ENCODE measurements at places on chromosomes 7 and 10. TPM values are rescaled to one million over a fixed set of nuclear protein-coding genes. Genes with fewer than 3 reads are reported as not detected.

The PHF14 gene
- 36.0 TPM for total RNA-seq

- peaks cover 21% of the 10 kb centered on the region for H3K4me1 ChIP-seq
- peaks cover 14% of the 10 kb centered on the region for H3K27me3 ChIP-seq
- no peaks in the 10 kb centered on the region for H3K36me3 ChIP-seq
- no peak overlapping the region for H3K27ac ChIP-seq
Observed at GRCh38 chr10:30781670-30782121, 152.1 kb upstream of the LYZL2 start.

The CPVL gene
- 0.33 TPM for total RNA-seq

The ABCB4 gene
- 0.07 TPM for total RNA-seq

The TSPAN12 gene
- total RNA-seq = not detected

The PRR15 gene
- total RNA-seq = not detected

The NXPH1 gene
- total RNA-seq = not detected

GRCh38 chr7:20241911-20242261 is 24.7 kb upstream of the MACC1 start:
- peaks cover 25% of the 10 kb centered on the region for H3K4me1 ChIP-seq
- no peak overlapping the region for H3K27ac ChIP-seq
- H3K36me3 ChIP-seq = no peaks in the 10 kb centered on the region
- H3K27me3 ChIP-seq = peaks cover under 1% of the 10 kb centered on the region
- no peak for DNase-seq
- no peak overlapping the region for H3K4me3 ChIP-seq

GRCh38 chr10:95133997-95134396 is 60.0 kb upstream of the ACSM6 start:
- DNase-seq = no peak
- H3K4me1 ChIP-seq = no peaks in the 10 kb centered on the region
- no peaks in the 10 kb centered on the region for H3K36me3 ChIP-seq

DNA sequence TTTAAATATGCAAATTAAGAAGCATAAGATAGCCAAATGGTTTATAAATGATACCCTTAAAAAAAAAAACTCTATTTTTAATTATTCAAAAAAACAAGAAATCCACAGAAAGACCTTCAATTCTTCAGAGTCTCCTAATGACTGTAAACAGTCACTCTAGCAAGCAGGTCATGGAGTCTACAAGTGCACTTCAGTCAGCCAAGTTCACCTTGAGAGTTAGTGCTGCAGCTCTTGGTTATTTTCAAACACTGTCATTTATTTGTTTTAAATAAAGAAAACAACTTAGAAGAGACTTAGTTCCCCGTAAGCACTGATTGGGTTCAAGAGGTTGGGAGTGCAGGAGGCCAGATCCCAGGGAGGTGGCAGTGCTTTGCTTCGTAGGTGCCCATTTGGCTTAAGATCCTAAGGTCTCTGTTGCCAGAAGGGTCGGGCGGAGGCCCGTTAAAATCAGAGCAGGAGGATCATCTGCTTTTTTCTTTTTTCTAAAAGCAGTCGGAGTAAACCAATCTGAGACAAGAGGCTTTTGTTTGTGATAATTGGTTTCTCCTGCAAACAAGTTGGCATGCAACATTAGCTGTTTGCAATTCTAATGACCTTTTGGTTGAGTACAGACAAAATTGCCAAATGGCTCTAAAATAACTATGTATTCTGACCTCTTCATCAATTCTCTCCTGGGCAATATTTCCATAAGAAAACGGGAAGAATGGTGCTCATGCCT is 86.4 kb upstream of the ELMO1 start:
- no peak for DNase-seq
- H3K27me3 ChIP-seq = peaks cover 17% of the 10 kb centered on the region
- no peak overlapping the region for H3K27ac ChIP-seq
- H3K4me1 ChIP-seq = no peaks in the 10 kb centered on the region
- H3K36me3 ChIP-seq = no peaks in the 10 kb centered on the region

DNA sequence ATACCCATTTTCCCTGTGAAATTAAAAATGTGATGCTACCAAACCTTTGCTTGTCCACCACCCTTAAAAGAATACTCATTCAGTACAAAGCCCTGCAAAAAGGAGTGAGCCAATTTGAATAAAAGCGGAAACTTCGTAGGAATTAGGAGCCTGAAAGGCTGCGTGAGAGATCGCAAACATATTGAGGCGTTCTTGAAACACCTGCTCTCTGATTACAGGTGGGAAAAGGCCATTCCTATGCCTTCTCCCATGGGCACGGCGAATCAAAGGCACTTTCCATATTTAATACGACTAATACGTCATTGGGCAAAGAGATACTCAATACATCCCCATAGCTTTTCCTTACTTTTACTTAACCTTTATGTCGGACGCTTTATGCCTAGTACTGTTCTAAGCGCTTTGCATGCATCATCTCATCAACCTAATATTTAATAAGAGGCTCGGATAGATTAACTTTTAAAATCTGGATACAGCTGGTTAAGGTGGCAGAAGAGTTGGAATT is 30.9 kb upstream of the KMT2E start:
- no peaks in the 10 kb centered on the region for H3K27me3 ChIP-seq
- H3K36me3 ChIP-seq = peaks cover 10% of the 10 kb centered on the region
- peaks cover 68% of the 10 kb centered on the region for H3K4me1 ChIP-seq
- DNase-seq = no peak

The TMEM236 gene
- 0.06 TPM for total RNA-seq

- H3K4me3 ChIP-seq = no peak overlapping the region
- H3K27me3 ChIP-seq = peaks cover 17% of the 10 kb centered on the region
- no peak for DNase-seq
Observed at GRCh38 chr10:523925-524324, 165.5 kb downstream of the DIP2C start.

DNA sequence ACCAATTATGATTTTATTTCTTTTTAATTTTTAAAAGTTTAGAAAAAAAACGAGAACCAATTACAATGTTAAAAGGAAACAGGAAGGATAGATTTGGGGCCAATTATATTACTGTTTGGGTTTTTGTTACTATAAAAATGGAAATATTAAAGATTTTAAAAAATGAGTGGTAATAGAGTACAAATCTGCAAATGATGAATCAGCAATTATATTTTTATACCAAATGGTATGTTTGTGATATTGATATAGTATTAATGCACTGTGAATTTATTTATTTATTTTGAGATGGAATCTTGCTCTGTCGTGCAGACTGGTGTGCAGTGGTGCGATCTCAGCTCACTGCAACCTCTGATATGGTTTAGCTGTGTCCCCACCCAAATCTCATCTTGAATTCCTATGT is 11.5 kb upstream of the GARIN1A start:
- DNase-seq = no peak
- H3K36me3 ChIP-seq = peaks cover 21% of the 10 kb centered on the region
- H3K4me1 ChIP-seq = no peaks in the 10 kb centered on the region

The PURB gene
- total RNA-seq = 33.4 TPM

GRCh38 chr10:62473241-62473640 is 99.1 kb downstream of the ZNF365 start:
- H3K4me1 ChIP-seq = no peaks in the 10 kb centered on the region
- H3K4me3 ChIP-seq = no peak overlapping the region
- no peak overlapping the region for H3K27ac ChIP-seq
- no peak for DNase-seq
- H3K36me3 ChIP-seq = no peaks in the 10 kb centered on the region

DNA sequence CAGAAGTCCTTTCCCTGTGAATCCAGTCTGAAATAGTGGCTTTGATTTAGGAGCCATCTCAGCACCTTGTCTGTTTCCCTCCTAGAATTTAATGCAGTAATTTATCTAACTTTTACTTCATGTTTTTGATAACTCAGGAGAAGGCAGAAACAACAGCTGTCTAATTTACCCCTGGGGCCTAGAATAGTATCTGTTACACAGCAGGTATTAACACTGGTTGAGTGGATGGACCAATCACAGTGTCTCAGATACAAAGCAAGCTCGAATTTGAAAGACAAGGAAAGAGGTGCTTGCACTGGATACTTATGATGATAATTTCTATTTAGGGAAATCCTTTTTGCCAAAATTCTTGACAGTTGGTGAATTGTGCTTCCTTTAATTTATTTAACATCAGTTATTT is 23.4 kb downstream of the CHRM2 start:
- H3K27me3 ChIP-seq = no peaks in the 10 kb centered on the region
- no peak overlapping the region for H3K27ac ChIP-seq

GRCh38 chr10:104309980-104310978 is 28.0 kb downstream of the ITPRIP start:
- DNase-seq = no peak
- peaks cover 29% of the 10 kb centered on the region for H3K36me3 ChIP-seq
- H3K27ac ChIP-seq = no peak overlapping the region
- peaks cover 31% of the 10 kb centered on the region for H3K4me1 ChIP-seq

The ICA1 gene
- 3.4 TPM for total RNA-seq

GRCh38 chr10:87930934-87931835 is 67.8 kb downstream of the PTEN start:
- H3K4me1 ChIP-seq = peaks cover 27% of the 10 kb centered on the region
- H3K36me3 ChIP-seq = peaks cover 50% of the 10 kb centered on the region
- H3K27me3 ChIP-seq = no peaks in the 10 kb centered on the region
- no peak for DNase-seq

The MSMB gene
- not detected for total RNA-seq

The JAKMIP3 gene
- 0.38 TPM for total RNA-seq

DNA sequence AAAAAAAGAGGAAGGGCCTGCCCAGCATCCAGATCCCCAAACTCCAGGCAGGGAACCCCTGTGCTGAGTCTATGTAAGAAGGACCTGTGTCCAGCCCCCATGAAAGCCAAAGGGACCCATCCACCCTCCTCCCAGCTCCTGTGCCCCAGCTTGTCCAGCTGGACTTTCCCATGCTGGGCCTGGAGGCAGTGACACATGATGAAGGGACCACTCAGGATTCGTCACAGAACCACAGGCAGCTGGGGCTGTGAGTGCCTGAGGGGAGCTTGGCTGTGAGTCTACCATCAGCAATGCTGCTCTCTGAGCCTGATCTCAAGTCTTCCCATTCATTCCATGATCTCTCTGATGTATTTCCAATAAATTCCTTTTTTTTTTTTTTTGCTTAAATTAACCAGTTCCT is 36.2 kb upstream of the MNX1 start:
- no peak for DNase-seq
- no peaks in the 10 kb centered on the region for H3K4me1 ChIP-seq
- no peak overlapping the region for H3K4me3 ChIP-seq
- H3K27me3 ChIP-seq = peaks cover 4% of the 10 kb centered on the region
- no peak overlapping the region for H3K27ac ChIP-seq
- H3K36me3 ChIP-seq = no peaks in the 10 kb centered on the region

The RNF32 gene
- total RNA-seq = 2.9 TPM

- no peak for DNase-seq
- no peak overlapping the region for H3K27ac ChIP-seq
- no peak overlapping the region for H3K4me3 ChIP-seq
Observed at GRCh38 chr7:74202841-74203556, 6.8 kb upstream of the LAT2 start.

GRCh38 chr7:55517191-55517633 is 55.1 kb downstream of the VOPP1 start:
- H3K36me3 ChIP-seq = peaks cover 16% of the 10 kb centered on the region
- H3K4me1 ChIP-seq = peaks cover 28% of the 10 kb centered on the region
- H3K27me3 ChIP-seq = no peaks in the 10 kb centered on the region
- peak; percentile 76 for DNase-seq

DNA sequence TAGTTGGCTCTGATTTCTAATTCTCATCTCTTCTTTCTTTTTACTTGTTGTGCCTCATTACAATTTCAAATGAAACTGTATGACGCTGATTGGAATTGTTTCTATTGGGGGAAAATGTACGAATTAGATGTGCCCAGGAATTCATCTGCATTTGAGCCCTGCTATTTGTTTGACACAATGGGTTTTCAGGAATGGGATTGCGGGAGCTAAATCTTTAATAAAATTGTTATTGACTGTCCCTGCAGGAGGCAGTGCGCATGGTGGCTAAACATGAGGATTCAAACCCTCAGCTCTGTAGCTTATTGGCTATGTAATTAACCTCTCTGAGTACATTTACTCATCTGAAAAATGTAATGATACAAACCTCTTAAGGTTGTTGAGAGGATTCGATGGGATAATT is 181.6 kb downstream of the NXPH1 start:
- no peaks in the 10 kb centered on the region for H3K27me3 ChIP-seq
- H3K27ac ChIP-seq = no peak overlapping the region
- no peak for DNase-seq
- no peak overlapping the region for H3K4me3 ChIP-seq

The SMO gene
- total RNA-seq = not detected

GRCh38 chr7:133828906-133829305 is 298.2 kb upstream of the LRGUK start:
- peaks cover 16% of the 10 kb centered on the region for H3K36me3 ChIP-seq
- peaks cover 3% of the 10 kb centered on the region for H3K4me1 ChIP-seq
- no peak overlapping the region for H3K4me3 ChIP-seq
- no peak overlapping the region for H3K27ac ChIP-seq
- DNase-seq = no peak
- H3K27me3 ChIP-seq = no peaks in the 10 kb centered on the region

- H3K36me3 ChIP-seq = peaks cover 14% of the 10 kb centered on the region
- H3K27me3 ChIP-seq = no peaks in the 10 kb centered on the region
- no peaks in the 10 kb centered on the region for H3K4me1 ChIP-seq
- H3K27ac ChIP-seq = no peak overlapping the region
- DNase-seq = no peak
- H3K4me3 ChIP-seq = no peak overlapping the region
Observed at GRCh38 chr10:99693933-99694583, 34.7 kb downstream of the ENTPD7 start.

DNA sequence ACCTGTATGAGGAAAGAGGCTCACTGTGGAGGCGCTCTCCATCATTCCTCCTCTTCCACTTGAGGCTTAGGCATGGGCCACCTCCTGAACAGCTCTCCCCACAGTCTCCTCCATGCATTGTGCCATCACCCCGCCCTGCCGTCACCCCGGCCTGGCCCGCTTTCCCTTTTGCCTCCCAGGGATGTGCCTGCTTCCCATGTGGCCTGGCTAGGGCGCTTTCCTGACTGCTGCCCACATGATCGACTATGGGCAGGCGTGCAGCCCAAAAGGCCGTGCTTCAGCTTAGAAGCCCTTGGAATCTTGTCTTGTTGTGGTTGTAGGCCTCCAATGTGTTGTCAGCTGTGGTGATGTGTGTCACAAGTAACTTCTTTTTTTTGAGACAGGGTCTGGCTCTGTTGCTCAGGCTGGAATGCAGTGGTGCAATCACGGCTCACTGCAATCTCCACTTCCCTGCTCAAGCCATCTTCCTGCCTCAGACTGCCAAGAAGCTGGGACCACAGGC is 1.8 kb upstream of the ACTR3C start:
- peak overlapping the region; percentile 80 for H3K4me3 ChIP-seq
- no peaks in the 10 kb centered on the region for H3K27me3 ChIP-seq
- DNase-seq = no peak

DNA sequence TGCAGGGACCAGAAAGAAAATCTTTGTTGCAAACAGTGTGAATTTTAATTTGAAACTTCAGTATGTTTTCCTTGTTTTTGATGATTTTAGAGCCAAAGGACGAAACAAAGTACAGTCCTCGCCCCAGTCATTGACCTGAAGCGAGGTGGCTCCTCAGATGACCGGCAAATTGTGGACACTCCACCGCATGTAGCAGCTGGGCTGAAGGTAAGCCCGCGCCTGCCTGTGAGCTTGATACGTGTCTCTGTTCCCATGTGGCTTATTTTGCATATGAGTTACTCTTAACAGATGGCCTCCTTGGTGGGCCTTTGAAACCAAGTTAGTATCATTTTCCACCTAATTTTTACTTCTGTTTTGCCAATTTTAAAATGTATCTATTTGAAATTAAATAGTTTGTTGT is 12.3 kb downstream of the RBM17 start:
- no peak for DNase-seq
- no peaks in the 10 kb centered on the region for H3K27me3 ChIP-seq
- peaks cover 57% of the 10 kb centered on the region for H3K36me3 ChIP-seq
- H3K27ac ChIP-seq = no peak overlapping the region

The FLNC gene
- total RNA-seq = not detected

GRCh38 chr10:124143721-124144120 is 50.3 kb upstream of the CHST15 start:
- H3K4me3 ChIP-seq = no peak overlapping the region
- no peaks in the 10 kb centered on the region for H3K4me1 ChIP-seq
- H3K36me3 ChIP-seq = no peaks in the 10 kb centered on the region
